ENCODE measurements at places on chromosomes 3 and 15.

DNA sequence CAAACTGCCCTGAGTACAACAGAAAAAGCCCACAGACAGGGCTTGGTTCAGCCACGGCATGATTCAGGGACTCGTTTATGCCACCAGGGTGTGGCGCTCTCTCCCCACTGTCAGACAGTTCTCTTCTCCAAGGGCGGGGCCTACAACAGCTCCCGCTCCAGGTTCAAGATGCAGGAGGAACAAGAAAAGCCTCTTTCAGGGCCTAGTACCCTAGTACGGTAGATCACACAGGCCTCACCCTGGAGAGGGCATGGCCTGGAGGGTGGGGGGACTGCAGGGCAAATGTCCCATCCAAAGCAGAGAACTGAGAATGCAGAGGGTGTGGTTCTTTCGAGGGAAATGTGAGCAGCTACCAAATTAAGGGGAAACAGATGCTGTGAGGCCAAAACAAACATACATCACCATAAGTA, 12.0 kb downstream of the MESD start:
- DNase-seq, result no peak

DNA sequence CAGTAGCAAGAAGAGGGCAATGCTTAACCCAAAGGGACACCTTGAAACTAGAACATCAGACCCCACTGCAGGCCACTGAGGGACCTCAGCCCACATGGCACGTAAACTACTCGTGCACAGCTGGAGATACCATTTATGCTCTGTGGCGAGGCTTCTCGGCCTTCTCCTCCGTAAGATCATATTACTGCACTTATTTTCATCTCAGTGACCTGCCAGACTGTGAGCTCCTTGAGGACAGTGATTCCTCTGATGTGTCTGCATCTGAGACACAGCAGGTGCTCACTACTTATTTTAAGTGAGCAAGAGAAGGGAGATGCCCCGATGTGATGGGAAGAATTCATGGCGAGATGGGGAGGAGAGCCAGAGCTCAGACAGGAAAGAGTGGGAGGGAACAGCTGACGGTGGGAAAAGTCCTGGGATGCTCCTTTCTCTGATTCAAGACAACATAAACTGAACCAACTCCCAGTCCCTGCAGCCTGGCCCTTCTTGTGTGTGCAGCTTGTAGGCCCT, 137.6 kb downstream of the RPLP1 start:
- no peak for DNase-seq

DNA sequence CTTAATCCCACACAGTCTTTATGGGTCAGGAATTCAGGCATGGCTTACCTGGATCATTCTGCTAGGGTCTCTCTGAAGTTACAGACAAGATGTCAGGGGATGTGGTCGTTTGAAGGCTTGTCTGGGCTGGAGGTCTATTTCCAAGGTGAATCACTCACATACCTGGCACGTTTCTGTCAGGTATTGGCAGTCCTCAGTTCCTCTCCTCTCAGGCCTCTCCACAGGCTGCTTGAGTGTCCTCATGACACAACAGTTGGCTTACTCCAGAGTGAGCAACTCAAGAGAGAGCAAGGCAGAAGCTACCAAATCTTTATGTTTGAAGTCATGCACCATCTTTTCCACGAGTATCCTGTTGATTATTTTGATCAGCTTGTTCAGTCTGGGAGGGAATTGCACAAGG, 43.9 kb upstream of the PARP14 start:
- DNase-seq, result no peak

DNA sequence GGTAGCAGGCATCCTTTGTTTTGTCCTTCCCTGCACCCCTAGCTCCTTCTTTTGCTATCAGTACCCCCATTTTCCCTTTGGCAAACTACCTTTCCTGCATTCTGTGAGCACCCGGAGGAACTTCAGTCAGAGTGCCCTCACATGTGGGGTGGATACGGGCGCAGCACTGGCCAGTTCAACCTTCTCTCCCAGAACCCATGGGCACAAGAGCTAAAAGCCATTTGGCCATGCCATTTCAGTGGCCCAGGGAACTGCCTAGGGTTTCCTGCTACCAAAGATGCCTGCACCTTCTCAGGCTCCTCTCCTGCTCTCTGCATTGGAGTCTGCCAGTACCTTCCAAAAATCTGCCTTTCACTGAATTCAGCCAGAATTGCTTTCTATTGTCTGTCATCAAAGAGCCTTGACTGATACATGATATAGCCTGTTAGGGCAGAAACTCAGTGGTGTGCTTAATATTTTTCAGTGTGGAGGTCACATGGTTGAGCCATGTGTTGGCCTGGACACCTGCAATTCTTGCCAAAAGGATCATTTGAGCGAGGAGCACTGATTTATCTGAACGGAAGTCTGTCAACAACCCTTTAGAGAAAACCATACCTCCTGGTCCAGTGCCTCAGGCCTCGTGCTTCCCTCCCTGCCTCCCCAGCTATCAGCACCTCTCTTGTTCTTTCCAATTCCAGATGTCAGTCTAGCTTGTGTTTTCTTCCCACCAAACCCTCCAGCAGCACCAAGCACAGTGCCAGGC, 27.0 kb upstream of the HHATL start:
- no peak for DNase-seq

GRCh38 chr3:61718565-61718964, 157.2 kb downstream of the PTPRG start:
- DNase-seq, result no peak

DNA sequence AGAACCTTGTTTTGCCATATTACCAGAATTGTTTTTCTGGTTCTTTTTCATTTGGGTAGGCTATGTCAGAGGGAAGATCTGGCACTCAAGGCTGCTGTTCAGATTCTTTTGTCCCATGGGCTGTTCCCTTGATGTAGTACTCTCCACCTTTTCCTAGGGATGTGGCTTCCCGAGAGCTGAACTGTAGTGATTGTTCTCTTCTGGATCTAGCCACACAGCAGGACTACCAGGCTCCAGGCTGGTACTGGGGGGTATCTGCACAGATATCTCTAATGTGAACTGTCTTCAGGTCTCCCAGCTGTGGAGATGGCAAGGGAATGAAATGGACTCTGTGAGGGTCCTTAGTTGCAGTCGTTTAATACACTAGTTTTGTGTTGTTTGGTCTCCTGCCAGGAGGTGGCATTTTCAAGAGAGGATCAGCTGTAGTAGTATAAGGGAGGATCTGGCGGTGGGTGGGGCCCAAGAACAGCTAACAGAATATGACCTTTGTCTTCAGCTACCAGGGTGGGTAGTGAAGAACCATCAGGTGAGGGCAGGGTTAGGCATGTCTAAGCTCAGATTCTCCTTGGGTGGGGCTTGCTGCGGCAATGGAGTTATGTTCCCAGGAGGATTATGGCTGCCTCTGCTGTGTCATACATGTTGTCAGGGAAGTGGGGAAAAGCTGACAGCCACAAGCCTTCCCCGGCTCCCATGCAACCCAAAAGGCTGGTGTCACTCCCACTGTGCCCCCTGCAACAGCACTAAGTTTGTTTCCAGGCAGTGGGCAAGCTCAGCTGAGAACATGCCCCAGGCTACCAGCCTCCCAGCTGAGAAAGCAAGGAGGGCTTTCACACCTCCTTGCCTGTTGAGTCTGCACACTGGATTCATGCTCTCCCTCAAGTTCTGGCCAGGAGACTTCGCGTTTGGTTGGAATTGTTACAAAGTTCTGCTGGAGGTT, 252.5 kb downstream of the ISL2 start:
- no peak for DNase-seq

All from stimulated activated CD8-positive, alpha-beta memory T cell treated with anti-CD3 and anti-CD28 coated beads, Interleukin-7, amount 100 ng/mL, for 48 hours (primary cell).